ENCODE measurements at places on chromosomes 3 and 15.

- DNase-seq = no peak
Measured at GRCh38 chr3:165393461-165393860, 197.3 kb upstream of the SLITRK3 start.

- no peak for DNase-seq
Measured at GRCh38 chr3:27345493-27345892, 23.7 kb downstream of the NEK10 start.

DNA sequence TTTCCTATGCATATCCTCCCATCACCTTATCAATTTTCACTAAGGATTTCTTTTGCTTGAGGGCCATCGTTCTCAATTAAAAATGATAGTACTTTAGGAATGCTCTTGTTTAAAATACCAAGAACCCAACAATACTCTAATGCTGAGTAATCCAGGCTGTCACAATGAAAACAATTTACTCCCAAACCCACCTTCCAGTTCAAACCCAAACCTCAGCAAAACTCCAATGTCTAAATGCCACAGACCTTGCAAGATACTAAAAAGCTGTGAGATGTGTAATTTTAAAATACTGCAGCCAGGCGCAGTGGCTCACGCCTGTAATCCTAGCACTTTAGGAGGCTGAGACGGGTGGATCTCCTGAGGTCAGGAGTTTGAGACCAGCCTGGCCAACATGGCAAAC is 889.8 kb downstream of the ROBO1 start:
- peak; percentile 77 for DNase-seq

DNA sequence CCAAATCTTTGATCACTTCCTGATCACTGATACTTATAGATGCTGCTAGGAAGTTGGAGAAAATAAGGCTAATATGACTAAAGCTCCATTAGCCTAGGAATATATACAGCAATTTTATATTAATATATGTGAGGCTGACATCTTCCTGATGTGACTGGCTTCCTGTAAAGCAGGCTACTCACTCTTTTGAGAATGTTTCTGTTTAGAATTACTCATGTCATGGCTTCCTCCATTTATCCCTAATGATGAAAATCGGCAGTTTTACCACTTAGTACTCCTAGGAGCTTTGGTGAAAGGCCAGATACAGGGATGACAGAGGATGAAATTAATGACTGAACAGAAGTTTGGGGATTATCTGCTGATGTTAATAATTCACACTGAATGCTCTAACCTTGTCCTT is 3.9 kb upstream of the MAP1A start:
- peak; percentile 82 for DNase-seq

- DNase-seq = no peak
Measured at GRCh38 chr15:99406120-99406519, 154.8 kb downstream of the LRRC28 start.

DNA sequence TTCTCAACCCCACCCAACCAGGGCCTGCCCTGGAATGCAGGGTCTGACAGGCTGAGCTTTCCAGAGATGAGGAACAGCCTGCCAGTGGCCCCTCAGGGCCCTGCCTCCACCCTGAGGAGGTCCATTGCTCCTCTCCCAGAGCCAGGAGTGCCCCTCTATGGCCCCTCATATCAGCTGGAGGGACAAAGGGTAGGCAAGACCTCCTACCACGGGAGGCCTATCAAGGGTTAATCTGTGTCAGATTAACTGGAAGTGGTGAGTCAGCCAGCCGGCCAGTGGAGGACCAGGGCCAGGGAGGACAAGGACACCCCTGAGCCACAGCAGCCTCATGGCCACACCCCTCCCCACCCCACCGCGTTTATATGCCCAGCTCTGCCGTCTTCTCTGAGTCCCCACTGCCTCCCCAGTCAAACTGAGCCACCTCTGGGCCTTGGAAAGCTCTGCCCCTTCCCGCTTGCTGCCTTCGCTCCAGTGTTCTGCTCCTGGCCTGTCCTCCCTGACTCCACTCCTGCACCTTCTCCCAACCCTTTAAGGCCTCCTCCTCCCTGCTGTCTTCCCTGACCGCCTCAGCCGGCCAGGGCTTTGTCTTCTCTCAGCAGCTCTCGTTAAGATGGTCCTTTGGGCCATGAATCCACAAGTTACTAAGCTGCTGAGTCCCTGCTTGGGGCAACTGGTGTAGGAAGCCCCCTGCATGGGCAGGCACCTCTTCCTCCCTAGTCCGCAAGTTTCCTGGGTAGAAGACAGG is 6.5 kb downstream of the CCDC33 start:
- peak; percentile 45 for DNase-seq

DNA sequence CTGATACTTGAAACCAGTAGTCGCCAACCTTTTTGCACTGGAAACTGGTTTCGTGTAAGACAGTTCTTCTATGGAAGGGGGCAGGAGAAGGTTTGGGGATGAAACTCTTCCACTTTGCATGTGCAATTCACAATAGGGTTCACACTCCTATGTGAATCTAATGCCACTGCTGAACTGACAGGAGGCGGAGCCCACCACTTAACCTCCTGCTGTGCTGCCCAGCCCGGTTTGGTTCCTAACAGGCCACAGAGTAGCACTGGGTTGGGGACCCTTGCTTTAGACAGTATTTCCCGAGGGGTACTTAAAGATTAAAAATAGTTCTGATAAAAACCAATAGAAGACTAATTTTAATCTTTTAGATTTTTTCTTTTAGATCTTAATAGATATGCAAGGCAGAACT is 11.1 kb downstream of the TFG start:
- DNase-seq = no peak

- no peak for DNase-seq
Measured at GRCh38 chr15:78995921-78996893, 51.4 kb upstream of the CTSH start.
